ENCODE measurements at places on chromosomes 6 and 20.
A peak's percentile ranks its signal among the peaks of the same experiment; 100 is the strongest.

- peak; percentile 59 for DNase-seq
Observed at GRCh38 chr6:27312146-27312949, at the start of gene POM121L2. TSS of gene POM121L2 (minus strand) at chr6:27312273. CDS start at chr6:27312170, 103 bp downstream.

DNA sequence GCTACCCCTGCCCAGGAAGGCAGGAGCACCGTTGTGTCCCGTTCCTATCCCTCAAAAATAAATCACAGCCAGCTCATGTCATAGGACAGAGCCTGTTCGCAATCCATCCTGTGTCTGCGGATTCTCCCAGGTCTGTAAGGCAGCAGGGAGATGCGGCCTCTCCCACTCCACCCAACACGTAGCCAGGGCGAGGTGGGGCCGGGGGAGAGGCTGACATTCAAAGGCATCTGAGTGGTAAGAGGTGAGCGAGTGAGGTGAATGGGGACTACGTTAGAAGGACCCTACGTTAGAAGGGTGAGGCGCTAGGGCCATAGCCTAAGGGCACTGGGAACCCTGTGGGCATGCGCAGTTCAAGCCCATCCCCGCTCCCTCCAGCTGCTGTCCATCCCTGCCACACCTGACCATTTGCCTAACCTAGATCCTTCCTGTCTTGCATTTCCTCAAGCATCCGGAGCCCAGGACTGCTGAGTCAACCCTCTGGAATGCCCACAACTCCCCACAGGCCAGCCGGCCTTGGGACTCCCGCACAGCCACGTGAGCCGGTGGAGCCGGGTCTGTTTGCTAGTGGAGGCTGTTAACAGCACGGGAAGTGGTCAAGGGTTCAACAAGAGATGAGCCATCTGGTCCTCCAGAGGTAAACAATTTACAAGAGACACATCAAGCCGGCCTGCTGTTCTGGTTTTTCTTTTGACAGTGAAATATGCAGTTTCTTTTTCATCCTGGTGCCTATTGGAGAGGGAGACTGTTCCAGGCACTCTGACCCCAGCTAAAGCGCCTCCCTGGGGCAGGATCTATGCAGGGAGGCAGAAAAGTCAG lies 45.9 kb downstream of the RIPOR3 start:
- peak; percentile 95 for DNase-seq

- no peak for DNase-seq
Observed at GRCh38 chr6:158322400-158322723, 10.1 kb downstream of the TULP4 start.

- DNase-seq, result no peak
Observed at GRCh38 chr6:28751514-28751913, 172.3 kb downstream of the TRIM27 start.

DNA sequence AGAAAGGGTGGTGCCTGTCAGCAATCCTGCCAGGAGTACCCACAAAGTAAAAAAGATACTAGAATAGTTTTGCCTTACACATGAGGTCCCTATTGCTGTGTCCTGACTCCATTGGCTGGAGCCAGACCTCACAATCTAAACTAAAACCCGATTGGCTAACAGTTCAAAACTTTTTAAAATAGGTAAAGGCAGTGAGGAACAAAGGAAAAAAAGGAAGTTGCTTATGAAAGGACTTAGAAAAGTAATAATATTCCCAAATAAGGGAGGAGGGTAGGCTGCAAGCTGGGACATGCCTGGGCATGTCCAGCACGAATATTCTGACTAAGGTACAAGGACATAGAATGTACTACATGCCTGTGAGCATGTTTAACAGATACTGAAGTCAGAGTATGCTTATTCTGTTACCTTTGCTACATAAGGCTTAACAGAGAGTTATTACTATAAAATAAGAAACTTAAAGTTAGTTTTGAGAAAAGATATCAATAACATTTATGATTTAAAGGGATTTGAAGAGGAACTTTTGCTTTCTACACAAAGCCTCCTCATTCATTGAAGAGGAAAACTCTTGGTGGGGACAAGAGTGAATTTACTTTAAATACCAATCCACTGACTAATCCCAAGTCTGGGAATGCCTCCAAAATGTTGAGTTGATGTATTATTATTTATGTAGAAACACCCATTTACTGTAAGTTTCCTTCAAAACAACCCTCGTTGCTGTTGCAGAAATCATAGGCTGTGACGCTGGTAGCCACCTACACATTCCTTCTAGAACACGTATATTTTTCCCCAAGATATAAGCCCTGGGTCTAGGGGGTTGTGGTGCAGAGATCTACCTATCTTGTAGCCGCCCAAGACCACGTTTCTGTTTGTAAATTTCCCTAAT lies 8.2 kb upstream of the MTHFD1L start:
- DNase-seq, result peak; percentile 97

All from brain microvascular endothelial cell (primary cell).